ENCODE measurements at places on chromosomes 13 and 19.

- DNase-seq: no peak
Observed at GRCh38 chr13:24074678-24075077, 85.8 kb upstream of the SPATA13 start.

DNA sequence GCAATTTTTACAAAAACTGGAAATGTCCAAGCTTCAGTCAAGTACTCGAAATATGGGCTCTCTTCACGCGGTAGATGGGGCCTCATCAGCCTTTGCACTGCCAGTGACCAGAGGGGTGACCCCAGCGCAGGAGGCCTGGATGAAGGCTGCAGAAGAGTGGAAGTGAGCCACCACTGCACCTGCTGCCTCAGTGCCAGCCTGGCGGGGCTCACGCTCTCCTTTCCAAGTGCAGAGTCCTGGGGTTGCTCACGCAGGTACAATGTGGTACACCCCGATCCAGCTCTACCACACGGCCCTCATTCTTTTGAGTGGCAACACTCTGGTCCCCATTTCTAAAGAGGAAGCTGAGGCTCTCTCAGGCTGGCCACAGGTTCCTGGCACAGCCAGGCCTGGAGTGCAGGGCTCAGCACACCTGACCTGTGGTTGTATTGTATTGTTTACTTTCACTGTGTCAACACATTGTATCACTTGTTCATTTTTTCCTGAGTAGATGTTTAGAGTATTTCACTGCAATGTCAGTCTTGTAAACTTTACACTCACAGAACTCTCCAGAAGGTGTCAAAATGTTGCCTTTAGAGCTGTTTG lies 97.3 kb upstream of the SOX1 start:
- no peak for DNase-seq

- DNase-seq: no peak
Observed at GRCh38 chr19:52673014-52673413, 34.9 kb upstream of the ZNF83 start.

GRCh38 chr19:2814426-2814825 lies 5.2 kb upstream of the ZNF554 start:
- no peak for DNase-seq

DNA sequence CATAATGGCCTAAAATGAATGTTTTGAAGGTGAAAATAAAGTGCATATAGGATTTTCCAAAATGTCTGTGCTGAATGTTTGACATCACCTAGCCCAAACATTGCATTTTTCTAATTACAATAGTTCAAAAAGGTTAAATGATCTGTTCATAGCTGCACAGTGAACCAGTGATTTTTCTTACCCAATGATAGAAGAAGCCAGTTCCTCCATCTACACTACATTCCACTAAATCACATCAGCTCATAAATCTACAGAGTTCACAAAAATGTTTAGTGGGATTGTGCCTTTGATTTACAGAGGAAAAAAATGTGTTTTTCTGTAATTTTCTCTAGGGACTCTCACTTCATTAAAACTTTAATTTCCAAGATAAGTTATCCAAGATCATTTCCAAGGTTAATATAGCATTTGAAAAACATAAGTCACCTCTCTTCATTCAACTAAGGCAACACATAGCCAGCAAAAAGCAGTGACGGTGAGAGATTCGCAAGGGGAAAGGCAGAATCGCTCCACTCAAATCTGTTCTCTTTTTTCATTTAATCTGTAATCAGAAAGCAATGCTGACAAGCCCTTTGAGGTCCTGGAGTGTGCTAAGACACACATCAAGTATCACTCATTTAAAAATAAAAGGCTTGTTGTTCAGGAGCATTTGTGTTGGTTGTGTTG lies 194.0 kb downstream of the FGF14 start:
- DNase-seq: no peak

DNA sequence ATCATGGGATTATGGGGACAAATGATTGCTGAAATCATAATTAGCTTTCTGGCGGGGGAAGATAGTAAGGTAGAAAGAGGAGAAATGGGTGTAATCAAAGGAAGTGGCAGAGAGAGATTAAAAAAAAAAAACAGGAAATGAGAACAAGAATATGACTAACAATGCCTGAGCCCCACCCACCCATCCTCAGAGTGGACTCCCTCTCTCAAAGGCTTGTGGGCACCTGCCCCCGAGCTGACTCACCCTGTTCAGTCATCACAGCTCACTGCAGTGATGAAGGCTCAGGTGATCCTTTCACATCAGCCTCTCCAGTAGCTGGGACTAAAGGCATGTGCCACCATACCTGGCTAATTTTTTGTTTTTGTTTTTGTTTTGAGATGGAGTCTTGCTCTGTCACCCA lies 26.4 kb upstream of the TPT1 start:
- DNase-seq: peak; percentile 79

GRCh38 chr13:44648392-44649103 lies 72.4 kb upstream of the TSC22D1 start:
- DNase-seq: no peak

DNA sequence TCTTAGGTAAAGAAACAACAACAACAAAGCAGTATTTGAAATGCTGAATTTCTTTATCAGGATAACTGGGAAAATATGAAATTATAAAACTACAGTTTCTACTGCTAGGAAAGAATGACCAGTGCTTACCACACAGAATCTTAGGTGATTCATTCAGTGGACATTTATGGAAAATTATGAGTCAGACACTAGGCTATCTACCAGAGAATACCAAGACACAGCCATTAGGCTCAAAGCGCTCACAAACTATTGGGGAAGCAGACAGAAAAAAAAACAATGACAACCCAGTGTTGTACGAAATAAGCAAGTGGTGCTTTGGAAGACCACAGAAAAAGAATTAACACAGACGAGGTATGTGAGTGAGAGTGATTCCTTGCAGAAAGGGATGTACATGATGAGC lies 1019.5 kb downstream of the PCDH9 start:
- DNase-seq: peak; percentile 54

Data from Panc1 (cell line).